B cell (primary cell): ENCODE measurements at places on chromosomes 1 and 21. TPM values are rescaled to one million over a fixed set of nuclear protein-coding genes. Genes with fewer than 3 reads are reported as not detected.

Gene TFAP2E
- polyA plus RNA-seq: 2.3 and 3.8 TPM in 2 replicates

- DNase-seq: no peak
Observed at GRCh38 chr1:171800342-171800741, 18.9 kb downstream of the METTL13 start.

- DNase-seq: no peak
Observed at GRCh38 chr1:28045777-28046176, 42.6 kb downstream of the EYA3 start.

DNA sequence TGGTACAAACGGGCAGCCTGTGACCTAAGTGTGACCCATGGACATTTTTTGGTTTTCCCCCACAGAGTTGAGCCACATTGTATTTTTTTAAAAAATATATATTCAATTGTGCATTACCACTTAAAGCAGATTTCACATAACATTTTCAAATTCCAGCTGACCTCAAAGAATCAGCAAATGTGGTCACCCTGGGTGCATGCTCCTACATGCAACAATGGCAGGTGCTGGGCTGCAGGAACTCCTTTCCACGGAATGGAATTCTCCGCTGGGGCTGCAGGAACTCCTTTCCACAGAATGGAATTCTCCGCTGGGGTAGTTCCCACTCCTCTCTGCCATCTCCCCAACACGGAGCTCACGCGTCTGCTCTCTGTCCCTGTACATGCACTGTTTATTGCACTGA, 68.7 kb downstream of the MAP10 start:
- DNase-seq: no peak

DNA sequence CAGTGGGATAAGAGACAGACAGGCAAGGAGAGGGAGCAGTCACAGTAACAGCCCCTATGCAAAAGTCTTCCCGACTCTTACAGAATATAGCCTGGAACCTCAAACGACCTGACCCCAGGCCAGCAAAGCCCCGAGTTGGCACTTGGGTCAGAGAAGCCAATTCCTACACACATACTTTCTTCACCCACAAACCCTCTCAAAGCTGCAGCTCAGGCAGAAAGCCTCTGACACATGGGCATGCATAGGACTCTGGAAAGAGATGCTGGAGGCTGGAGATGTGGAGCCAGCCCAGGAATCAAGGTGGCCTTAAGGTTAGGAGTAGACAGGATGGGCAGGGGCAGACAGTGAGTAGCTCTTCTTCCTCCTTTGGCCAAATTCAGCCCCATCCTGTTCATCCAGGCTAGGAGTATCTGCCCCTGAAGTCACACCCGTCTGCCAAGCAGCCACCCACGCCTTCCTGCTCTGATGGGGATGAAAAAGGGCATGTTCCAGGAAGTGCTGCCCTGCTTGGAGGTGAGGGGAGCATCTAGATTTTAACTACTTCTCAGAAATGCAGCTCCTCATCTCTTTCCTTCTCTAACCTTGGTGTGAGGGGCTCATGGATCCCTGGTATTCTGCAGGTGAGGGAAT, 7.8 kb downstream of the SLC41A1 start:
- no peak for DNase-seq

GRCh38 chr1:19074361-19074901, 118.0 kb upstream of the IFFO2 start:
- DNase-seq: no peak

GRCh38 chr1:50700214-50700613, 259.9 kb downstream of the FAF1 start:
- DNase-seq: no peak
